Osteoblast (primary cell): ENCODE measurements at places on chromosomes 2 and 18.

DNA sequence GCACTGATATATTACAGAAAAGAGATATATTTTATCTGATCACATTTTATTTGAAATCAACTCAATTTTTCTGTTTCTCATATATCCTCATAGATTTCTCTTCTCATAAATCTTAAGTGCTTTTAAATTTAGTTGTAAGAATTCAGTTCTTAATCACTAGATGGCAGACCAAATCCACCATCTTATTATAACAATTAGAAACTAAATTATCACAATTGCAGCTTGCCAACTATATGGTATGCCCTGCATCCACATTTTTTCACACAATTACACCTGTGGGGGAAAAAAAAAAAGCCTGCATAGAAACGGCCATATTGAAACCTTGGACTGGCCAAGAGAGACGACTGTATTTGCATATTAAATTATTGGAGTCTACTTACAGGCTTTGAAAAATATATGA, 64.4 kb downstream of the COL5A2 start:
- no peak for DNase-seq

DNA sequence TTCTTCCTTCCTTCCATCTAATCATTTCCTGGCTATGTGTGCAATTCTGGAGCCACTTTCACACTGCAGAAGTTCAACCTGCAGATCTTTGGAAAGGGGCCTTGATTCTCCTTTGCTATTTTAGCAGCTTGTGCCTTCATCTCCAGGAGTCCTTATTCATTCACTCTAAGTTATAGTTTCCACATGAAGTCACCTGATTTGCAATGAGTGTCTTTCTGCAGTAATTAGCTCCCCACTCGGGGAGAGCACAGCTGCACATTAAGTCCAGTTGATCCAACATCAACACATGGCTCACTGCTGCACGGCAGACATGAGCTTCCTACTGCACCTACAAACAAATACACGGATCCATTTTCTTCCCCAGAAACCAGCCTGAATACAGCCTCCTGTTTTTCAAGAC, 323.1 kb upstream of the TNP1 start:
- no peak for DNase-seq

GRCh38 chr2:237900891-237901831, 41.7 kb downstream of the RAMP1 start:
- no peak for DNase-seq

GRCh38 chr2:116585669-116586327, 1228.7 kb upstream of the DDX18 start:
- no peak for DNase-seq

DNA sequence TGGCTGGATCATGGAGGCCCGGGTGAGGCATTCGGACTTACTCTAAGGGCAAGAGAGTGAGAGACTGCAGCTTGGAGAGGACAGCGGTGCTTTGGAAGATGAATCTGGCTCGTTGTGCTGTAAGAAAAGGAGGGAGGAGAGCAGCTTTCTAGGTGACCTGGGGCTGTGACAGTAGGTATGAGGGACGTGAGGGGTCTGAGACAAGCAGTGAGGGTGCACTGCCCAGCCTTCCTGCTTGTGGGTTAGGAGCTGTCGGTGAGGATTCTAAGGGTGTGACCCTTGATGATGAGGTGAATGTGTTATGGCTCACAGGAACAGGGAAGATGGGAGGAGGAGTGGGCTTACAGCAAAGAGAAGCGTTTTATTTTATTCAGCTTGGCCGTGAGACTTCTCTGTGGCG, 27.1 kb upstream of the RHOB start:
- DNase-seq = no peak

DNA sequence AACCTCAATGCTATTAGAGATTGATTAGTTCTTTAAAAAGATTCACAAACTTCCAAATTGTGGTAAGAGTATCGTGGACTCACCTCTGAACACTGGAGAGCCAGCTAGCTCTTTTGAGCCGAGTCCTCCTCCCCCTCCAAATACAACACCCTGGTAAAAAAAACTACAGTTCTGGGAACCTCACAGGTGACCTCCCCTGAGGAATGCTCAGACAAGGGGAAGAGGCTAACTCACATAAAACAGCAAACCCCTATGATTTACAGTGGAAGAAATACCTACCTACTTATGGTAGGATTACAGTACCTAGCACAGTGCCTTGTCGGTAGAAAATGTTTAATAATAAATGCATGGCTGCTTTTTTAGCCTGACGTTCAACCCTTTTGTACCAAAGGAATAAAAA, 8.4 kb downstream of the ZNF24 start:
- DNase-seq = no peak

- DNase-seq = no peak
Measured at GRCh38 chr2:76197842-76198448, 487.2 kb upstream of the GCFC2 start.

- no peak for DNase-seq
Measured at GRCh38 chr2:127656569-127657231, 10.7 kb downstream of the GPR17 start.

GRCh38 chr2:174868878-174869277, 104.6 kb upstream of the CHRNA1 start:
- DNase-seq = no peak

DNA sequence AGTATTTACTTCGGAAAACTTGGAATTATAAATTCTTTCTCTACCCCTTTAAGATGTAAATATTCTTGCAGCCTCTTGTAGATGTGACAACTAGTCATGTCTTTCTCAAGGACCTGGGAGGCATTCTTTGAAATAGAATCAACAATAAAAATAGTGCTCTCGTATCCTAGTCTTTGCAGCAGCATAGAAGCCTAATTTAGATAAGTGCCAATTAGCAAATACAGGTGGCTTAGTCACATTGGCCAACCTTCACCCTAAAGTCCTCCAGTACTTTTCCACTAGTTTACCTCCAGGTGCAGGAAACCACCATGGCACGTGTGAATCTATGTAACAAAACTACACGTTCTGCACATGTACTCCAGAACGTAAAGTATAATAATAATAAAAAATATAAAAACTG, 3.5 kb upstream of the ZSWIM2 start:
- no peak for DNase-seq

GRCh38 chr2:169363560-169364150, 1.3 kb upstream of the LRP2 start:
- peak; percentile 87 for DNase-seq

GRCh38 chr18:79156327-79156726, 87.1 kb downstream of the ATP9B start:
- DNase-seq = no peak

GRCh38 chr2:7867867-7868266, 814.0 kb upstream of the ID2 start:
- no peak for DNase-seq

DNA sequence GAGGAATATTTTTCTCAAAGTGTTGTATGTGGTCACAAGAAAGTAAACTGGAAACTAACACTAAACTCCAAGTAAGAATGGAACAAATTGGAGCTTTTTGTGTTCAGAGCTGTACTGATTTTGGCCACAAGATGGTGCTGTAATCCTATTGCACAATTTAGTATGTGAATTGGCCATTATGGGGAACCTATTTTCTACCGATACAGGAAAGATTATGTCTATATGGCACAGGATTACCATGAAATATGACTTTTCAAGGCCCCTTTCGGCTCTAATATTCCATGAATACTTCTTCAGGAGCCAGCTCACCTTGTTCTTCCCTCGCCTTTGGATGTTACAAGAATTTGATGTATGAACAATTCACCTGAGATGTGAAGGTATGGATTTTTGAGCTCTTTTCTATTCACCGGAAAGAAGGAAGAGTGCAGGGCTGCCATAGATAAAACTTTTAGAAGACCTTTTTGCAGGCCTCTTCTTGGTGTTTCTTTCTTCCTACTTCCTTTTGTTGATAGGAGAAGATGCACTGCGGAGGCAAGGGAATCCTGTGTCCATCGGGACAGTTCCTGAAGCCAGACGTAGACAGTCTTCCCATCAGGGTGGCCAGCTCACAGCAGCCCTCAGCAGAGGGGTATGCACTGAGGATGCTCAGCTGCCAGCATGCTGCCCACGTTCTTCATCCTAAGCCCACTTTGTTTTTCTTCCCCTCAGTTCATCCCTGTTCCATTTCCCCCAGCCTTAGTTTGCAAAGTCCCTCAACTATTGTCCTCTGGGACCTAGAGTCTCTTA, 13.3 kb downstream of the MRPL44 start:
- DNase-seq = peak; percentile 58

DNA sequence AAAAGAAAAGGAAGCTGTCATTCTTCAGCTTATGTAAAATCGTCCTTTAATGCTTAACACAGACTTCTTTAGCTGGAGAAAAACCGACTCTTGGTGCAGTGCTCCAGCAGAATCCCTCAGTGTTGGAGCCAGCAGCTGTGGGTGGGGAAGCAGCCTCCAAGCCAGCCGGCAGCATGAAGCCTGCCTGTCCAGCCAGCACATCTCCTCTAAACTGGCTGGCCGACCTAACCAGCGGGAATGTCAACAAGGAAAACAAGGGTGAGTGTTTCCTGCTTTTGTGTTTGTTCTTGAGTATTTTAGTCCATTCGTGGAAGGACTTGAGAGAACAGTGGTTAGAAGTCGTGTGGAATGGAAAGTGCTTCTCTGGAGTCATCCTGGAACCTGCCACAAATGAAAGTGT, 38.9 kb downstream of the KDM3A start:
- no peak for DNase-seq
